ENCODE measurements at places on chromosomes 16 and 17.
A peak's percentile ranks its signal among the peaks of the same experiment; 100 is the strongest.

DNA sequence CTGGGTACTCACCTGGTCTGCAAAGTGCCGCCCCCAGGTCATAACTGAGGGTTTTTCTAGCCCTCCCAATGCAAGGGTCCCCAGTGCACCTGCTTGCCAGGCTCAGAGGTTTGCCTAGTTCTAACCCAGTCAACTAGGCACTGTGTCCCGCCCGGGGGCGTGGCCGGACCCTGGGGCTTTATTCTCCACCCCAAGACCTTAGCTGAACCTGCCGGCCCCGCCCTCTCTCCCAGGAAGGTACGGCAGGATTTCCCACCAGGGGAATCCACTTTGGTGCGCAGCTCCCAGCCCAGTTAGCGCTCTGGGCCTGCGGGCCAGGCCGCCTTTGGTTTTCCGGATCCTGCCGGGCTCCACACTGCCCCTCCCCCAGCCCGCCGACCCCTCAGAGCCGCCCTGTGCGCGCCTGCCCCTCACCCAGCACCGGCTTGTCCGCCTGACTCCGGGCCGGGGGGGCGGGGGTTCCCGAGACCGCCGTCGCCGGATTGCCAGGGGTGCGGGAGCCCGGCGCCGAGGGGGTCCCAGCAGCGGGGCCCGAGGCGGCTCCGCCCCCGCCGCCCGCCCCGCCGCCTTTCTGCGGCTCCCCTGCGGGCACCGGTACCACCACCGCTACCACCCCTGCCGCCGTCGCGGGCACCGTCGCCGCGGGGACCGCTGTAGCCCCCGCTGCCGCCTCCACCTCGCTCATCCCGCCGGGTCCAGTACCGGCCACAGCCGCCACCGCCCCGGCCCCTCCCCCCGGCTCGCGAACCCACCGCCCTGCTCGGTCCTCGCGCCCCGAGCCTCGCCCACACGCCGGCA is 424 bp downstream of the YBX2 start:
- peak; percentile 12 for DNase-seq

GRCh38 chr16:27424772-27425498 is 23.0 kb downstream of the IL21R start:
- no peak for DNase-seq

- DNase-seq: no peak
These were observed 85.9 kb upstream of the PLCG2 start for GRCh38 chr16:81693041-81693743.

GRCh38 chr16:79509211-79509631 is 91.3 kb downstream of the MAF start:
- no peak for DNase-seq

DNA sequence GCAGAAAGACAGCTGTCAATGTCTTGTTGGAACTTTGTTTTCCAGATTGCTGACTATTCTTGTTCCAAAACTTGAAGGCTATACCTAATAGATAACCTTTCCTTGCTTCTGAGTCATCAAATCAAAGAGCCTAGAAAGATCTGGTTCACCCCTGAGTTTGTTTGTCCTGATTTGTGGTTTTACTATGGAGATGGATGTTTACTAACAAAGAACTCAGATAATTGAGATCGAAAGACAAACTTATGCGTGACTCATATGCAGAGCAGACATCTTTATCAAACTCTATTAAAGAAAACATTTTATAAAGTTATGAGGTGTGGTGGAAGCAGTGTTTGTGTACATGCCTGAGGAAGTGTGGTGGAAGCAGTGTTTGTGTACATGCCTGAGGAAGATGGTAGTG is 311.1 kb upstream of the TBX2 start:
- no peak for DNase-seq

DNA sequence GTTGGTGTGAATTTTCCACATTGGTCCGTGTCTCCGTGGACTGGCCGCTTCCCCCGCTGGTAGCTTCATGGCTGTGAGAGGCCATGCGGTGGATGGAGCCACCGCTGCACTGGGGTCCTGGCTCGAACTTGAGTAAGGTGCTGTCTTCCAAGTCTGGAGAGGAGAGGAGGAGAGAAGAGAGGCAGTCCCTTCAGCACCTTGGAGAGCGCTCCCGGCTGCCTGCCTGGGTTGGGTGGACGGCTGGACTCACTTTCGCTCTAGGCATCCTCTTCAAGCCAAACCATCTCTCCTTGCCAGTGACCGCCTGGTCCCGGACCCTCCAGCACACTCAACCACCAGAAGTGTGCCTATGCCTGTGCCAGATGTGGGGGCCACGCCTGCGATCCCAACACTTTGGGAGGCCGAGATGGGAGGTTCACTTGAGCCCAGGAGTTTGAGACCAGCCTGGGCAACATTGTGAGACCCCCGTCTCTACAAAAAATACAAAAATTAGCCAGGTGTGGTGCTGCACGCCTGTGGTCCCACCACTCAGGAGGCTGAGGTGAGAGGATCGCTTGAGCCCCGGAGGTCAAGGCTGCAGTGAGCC is 6.2 kb downstream of the JPH3 start:
- no peak for DNase-seq

DNA sequence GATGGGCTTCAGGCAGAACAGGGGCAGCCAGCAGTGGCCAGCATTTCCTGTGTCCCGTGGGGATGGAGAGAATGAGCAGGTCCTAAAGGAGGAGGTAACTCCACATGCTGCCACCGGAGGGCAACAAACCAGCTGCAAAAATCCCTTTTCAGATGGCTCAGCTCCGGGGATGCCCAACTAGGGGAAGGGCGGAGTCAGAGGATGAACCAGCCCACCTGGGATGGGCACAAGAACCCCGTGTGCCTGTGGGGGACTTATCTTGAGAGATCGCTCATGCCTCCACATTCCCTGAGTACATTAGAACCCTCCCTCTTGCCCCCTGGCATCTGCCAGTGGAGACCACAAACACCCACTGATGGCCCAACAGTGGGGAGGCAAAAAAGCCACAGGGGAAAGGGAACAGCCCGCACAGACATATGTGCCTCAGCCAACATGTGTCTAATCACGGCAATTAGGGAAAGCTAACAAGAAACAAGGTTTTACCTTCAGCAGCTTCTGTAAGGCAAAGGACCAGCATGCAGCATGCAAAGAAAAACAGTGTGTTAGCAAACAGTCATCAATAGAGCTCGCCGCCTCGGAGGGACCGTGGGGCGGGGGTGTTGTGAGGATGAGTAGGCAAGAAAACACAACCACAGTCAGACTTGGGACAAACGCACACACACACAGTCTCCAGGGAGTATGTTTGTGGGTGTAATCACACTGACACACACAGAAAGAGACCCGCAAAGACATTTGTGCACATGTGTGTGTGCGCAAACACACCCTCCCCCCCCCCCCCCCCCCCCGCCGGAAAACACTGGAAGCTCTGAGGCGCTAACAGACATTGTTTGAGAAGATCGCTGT is 64.0 kb downstream of the MYO18A start:
- peak; percentile 43 for DNase-seq

DNA sequence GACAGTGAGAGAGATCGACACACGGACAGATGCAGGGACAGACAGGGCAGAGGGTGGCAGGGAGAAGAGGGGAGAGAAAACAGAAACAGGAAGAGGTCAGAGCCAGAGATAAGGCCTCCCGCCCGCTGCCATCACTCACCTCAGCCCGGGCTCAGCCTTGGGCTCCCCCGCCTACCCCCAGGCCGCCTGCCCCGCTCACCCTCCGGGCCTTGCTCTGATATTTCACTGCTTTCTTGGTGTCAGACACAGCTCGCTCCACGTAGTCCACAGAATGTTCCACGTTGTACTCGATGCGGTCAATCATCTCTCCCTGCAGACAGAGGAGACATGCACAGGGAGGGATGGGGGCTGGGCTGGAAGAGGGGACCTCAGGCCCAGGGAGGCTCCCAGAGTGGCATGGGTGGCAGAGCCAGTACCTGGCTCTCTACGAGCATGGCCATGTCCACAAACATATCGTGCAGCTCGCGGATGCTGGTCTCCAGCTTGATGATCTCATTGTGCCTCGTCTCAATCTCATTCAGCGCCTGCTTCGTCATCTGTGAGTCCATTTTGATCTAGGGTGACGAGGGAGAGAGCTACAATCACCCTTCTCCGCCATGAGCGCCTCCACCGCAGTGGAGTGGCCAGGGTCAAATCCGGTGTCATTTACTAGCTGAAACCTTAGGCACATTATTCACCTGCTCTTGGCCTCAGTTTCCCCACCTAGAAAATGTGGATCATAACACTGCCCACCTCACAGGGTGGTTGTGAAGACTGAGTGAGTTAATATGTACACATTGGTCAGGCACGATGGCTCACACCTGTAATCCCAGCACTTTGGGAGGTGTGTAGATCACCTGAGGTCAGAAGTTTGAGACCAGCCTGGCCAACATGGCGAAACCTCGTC is 8.2 kb downstream of the HSD3B7 start:
- no peak for DNase-seq

DNA sequence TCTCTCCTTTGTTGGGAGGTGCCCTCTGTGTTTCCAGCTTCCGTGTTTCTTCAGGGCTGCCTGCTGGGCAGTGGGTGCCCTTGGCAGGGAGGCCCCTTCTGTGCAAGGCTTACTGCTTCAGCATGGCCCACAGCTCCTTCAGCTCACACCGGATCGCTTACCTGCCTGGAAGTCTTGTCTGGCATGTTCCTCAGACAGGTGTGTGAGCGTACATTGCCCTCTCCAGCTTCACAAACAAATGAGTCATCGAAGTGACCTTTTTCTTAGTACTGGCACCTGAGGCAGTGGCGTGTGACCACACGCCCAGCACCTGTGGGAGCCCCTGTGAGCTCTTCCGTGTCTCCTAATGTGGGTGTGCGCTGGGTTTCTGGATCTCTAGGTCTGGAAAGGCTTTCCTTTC is 3.5 kb downstream of the RAB40C start:
- DNase-seq: no peak

DNA sequence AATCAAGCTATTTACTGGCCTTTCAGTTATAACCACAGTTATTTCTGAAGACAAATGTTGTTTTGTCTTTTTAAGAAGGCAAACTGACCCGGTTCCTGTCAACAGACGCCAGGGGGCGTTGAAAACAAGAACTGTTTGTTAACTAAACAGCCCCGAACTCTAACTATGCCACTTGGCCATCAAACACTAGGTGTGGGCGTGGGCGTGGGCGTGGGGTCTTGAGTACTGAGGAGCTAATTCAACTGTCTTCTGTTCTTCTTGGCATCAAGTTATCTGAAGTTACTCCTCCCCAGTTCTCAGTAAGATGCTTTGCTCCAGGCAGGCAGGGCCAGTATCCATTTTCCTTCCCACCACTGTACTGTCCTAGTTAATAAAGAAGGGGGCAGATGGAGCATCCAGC is 63.3 kb upstream of the MTMR4 start:
- peak; percentile 39 for DNase-seq

GRCh38 chr17:3782751-3783150 is 18.2 kb downstream of the ITGAE start:
- no peak for DNase-seq

GRCh38 chr16:1933097-1933661 is 9.8 kb downstream of the MSRB1 start:
- DNase-seq: no peak

GRCh38 chr17:2253768-2254406 is 49.7 kb downstream of the SMG6 start:
- DNase-seq: no peak

DNA sequence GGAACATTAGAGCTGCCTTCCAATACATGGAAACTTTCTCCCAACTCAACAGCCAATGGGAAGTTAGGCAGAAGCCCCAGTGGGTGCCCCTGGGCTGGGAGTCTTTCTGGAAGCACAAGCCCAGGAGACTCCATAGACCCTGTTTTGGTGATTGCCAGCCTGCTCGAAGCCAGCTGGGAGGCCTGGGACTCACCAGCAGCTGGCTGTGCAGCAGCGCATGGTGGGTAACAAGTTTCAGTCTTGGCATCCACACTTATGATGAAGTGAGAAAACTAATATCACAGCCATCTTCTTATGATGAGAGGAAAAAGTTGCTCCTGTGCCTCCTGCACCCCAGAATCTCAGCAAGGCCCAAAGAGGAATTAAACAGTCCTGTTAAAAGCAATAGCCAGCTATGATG is 522.5 kb upstream of the CDH5 start:
- DNase-seq: no peak

DNA sequence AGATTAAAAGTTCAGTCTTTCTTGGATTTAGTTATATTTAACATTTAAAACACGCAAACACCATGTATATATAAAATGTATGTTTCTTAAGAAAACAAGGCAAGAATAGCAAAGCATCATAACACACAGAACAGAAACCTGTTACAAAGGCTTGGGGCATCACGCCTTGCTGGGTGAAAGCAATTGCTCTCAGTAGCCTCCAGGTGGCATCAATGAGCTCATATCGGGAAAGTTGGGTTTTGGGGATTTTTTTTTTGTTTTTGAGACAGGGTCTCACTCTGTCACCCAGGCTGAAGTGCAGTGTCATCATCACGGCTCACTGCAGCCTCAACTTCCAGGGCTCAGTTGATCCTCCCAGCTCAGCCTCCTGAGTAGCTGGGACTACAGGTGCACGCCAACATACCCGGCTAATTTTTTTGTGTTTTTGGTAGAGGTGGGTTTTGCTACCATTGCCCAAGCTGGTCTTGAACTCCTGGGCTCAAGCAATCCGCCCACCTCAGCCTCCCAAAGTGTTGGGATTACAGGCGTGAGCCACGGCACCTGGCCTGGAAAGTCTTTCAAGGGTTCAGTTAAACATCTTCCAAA is 56.9 kb downstream of the CYB5D2 start:
- peak; percentile 14 for DNase-seq

- DNase-seq: no peak
These were observed 4.7 kb downstream of the NUBP2 start for GRCh38 chr16:1787322-1788094.

- DNase-seq: no peak
These were observed 82.3 kb downstream of the MARCHF10 start for GRCh38 chr17:62725791-62726249.

DNA sequence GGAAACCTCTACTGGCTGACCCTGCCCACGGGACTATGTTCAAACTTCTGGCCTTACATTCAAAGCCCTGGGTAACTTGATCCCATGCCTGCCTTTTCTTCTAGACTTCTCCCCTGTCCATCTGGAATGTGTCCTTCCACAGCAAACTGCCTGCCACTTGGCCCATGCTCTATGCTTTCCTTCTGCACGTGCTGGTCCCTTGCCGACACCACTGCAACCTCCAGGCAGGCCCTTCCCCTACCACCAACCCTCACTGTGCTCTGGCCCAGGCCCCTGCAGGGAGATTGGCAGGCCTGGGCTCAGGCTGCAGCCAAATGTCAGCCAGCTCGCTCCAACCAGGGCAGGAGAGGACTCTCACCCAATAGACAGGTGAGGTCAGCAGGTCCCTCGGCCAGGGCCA is 11.0 kb downstream of the HSD11B2 start:
- no peak for DNase-seq

GRCh38 chr17:83058266-83058798 is 21.1 kb upstream of the METRNL start:
- DNase-seq: no peak

DNA sequence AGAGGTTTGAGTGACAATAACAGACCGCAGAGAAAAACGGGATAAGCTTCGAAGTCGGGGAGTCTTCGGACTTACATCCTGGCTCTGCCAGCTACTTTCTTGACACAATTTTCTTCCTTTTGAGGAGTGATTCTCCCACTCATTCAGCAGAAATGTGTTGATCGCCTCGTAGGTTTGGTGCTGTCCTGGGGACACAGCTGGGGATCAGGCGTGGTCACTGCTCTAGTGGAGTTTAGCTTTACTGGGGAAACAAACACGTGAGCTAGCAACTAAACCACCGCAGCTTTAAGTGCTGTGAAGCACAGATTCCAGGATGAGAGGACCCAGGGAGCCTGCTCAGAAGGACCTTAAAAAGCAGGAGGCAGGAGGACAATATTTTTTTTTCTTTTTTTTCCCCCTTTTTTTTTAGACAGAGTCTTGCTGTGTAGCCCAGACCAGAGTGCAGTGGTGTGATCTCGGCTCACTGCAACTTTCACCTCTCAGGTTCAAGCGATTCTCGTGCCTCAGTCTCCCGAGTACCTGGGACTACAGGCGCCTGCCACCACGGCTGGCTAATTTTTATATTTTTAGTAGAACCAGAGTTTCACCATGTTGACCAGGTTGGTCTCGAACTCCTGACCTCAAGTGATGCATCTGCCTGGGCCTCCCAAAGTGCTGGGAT is 858 bp downstream of the NUBP1 start:
- DNase-seq: no peak
